ENCODE measurements at places on chromosomes 6 and 20. TPM values are rescaled to one million over a fixed set of nuclear protein-coding genes. Genes with fewer than 3 reads are reported as not detected.
A peak's percentile ranks its signal among the peaks of the same experiment; 100 is the strongest.

DNA sequence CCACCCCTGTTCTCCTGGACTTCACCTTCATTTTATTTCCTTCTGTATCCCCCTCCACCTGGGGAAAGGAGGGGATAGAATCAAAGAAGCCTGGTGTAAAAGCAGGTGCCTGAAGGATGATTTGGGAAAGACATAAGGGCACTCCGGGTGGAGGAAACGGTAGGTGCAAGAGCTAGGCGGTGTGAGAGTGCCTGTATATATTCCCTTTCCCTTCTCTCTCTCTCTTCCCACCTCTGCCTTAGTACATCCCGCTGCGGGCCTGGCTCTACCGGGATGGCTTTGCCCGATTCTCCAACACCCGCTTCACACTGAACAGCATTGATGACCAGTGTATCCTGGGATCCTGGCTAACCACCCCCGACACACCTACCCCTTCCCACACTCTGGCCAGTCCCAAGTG, 26.2 kb downstream of the PDRG1 start:
- DNase-seq = no peak

- no peak for DNase-seq
Observed at GRCh38 chr6:140586426-140587061, 1212.1 kb upstream of the CITED2 start.

DNA sequence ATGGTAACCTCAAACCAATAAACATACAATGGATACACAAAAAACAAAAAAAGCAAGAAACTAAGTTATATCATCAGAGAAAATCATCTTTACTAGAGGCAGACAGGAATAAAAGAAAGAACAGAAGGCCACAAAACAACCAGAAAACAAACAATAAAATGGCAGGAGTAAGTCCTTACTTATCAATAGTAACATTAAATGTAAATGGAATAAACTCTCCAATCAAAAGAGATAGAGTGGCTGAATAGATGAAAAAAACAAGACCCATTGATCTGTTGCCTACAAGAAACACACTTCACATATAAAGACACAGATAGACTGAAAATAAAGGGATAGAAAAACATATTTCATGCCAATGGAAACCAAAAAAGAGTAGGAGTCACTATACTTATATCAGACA, 81.3 kb upstream of the GJE1 start:
- no peak for DNase-seq

DNA sequence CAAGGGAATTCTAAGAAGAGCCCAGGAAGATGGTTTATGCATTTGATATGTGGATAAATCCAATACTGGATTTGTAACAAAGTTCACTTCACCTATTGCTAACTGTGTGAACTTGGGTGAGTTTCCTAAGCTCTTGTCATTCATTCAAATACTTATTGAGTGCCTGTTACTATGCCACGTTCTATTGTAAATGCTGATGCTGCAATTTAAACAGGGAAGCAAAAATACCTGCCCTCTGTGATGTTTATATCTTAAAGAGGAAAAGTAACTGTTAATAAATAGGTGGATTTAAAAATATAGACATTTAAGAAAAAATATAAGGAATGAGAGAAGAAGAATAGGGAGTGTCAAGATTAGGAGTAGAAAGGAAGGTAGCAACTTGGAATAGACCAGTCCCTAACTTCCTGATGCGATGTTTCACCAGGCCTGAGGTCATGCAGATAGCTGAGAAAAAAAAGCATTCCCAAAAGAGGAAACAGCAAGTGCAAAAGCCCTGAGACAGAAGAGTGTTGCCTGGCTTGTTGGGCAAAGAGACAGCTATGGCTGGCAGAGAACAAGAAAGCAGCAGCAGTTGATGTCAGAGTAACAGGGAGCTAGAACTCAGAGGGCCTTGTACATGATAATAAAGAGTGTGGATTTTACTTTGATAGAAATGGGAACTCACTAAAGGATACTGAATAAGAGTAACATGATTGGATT, 54.3 kb upstream of the TCF21 start:
- no peak for DNase-seq

- no peak for DNase-seq
Observed at GRCh38 chr6:126123226-126123625, 136.9 kb downstream of the TRMT11 start.

GRCh38 chr6:136420853-136421252, 129.4 kb downstream of the MAP7 start:
- no peak for DNase-seq

GRCh38 chr6:11580686-11581405, 43.3 kb downstream of the TMEM170B start:
- no peak for DNase-seq

DNA sequence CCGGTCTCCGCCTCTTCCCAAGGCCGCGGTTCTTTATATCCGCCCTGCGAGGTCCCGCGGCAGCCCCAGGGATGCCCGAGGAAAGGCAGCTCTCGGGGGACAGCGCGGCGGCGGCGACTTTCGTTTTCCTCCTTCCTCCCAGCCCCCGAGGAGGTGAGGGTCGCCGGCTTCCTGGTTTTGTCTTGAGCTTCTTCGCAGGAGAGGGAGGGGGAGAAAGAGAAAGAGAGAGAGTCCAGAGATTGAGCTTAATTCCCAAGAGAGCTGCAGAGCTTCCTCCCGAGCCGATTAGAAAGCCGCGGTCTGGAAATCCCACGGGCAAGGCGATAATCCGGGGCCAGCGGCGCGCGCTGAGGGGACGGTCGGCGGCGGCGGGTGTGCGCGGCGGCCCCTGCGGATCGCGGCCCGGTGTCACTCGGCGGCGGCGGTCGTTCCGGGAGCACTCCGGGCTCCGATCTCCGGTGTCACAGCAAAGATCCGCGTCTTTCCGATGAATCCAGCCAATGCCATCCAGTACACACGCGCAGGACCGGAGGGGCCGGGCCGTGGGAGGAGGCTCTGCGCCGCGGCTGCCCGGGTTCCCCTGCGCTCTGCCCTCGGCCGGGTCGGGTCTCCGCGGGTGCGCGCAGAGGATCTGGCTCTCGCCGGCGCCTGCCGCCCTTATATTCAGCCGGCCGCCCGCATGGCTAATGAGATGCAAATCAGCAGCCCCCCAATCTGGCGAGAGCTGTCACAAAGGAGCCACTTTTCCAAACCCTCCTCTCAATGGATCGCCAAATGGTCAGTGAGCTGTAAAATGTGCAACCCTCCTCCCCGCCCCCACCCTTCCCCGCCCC, at the start of gene DLL1:
Gene DLL1 (minus strand): TSS at position 783 of the 833 bp plus-strand sequence. CDS start 939 bp downstream, outside the sequence.
- DNase-seq = no peak

- no peak for DNase-seq
Observed at GRCh38 chr20:25510202-25510601, 75.1 kb downstream of the NINL start.

GRCh38 chr6:113995634-113996033, 24.7 kb upstream of the HDAC2 start:
- DNase-seq = peak; percentile 72

The SOBP gene
- 0.08 TPM for total RNA-seq

The VGLL2 gene
- not detected for total RNA-seq

The RSPO3 gene
- total RNA-seq = not detected

All from HT-29 (cell line).